Stimulated activated CD8-positive, alpha-beta memory T cell treated with anti-CD3 and anti-CD28 coated beads, Interleukin-15, amount 100 ng/mL, for 4 hours (primary cell): ENCODE measurements at places on chromosomes 7 and 10.

DNA sequence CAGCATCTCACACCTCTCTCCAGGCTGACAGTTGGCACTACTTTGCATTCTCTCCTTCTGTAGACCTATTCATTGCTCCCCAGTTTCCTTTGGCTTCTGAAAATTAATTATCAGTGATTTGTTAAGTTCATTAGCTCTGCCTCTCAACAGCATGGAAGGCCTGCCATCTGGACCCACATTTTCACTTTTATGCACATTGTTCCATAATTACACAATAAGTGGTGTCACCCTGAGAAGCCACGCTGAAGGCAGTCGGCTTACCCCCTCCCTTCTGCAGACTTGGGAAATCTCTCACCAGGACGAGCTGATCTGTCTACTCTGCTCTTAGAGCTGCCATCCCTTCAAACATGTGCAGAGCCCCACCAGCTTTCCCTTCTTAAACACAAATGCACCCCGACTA is 64.7 kb downstream of the SLIT1 start:
- no peak for DNase-seq

DNA sequence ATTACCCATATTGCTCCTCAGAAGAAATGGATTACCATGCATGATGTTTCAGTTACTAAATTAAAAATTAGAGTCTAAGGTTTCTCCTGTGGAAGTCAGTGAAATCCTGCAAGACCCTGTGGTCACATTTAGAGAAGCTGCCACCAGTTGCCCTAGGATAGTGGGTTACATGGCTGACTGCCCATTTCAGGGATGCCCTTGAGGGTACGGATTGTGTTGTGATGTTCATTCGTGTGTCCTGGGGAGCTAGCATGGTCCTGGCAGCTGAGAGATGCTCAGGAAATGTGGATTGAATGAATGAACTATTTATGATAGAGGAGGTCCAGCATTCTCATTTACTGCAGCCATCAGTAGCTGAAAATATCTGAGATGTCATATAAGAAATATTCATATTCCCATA is 55.1 kb downstream of the TMEM178B start:
- DNase-seq: no peak

GRCh38 chr7:43522406-43523156 is 60.3 kb upstream of the STK17A start:
- no peak for DNase-seq

DNA sequence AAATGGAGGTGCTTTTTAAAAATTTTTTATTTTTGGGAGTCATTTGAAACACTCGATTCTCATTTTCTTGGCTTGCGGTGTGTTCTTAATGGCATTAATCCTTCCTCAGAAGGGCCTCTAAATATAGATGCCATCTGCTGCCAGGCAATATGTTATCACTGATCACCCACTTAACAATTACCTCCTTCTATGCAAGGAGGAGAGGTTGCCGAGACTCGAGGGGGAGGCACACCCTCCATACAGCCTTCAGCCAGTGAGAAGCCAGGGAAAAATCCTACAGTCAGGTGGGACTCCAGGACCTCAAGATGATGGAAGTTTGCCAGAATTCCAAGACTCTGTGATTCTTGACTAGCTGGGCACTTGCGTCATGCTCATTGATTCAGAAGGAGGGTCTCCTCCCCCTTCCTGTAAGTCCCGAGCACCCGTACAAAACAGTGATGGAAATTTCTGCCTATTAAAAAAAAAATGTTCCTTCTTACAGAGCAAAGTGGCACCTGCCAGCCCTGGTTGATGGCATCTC is 574.5 kb downstream of the TYW1 start:
- DNase-seq: no peak

- DNase-seq: no peak
Measured at GRCh38 chr10:116470768-116471415, 43.2 kb downstream of the PNLIPRP3 start.

DNA sequence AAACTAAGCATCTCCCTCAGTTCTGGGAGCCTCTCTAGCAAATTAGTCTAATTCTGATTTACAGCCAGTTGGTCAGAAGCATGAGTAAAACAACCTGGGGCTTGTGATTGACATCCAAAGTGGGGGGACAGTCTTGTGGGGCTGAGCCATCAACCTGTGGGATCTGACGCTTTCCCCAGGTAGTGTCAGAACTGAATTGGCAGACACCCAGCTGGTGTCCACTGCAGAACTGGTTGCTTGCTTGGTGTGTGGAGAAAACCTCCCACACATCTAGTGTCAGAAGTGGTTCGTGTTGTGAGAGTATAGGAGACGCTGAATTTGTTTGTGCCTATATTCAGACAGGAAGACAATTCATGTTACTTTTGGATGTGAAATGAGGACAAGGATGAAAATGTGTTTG is 92.2 kb upstream of the PDCD4 start:
- no peak for DNase-seq

DNA sequence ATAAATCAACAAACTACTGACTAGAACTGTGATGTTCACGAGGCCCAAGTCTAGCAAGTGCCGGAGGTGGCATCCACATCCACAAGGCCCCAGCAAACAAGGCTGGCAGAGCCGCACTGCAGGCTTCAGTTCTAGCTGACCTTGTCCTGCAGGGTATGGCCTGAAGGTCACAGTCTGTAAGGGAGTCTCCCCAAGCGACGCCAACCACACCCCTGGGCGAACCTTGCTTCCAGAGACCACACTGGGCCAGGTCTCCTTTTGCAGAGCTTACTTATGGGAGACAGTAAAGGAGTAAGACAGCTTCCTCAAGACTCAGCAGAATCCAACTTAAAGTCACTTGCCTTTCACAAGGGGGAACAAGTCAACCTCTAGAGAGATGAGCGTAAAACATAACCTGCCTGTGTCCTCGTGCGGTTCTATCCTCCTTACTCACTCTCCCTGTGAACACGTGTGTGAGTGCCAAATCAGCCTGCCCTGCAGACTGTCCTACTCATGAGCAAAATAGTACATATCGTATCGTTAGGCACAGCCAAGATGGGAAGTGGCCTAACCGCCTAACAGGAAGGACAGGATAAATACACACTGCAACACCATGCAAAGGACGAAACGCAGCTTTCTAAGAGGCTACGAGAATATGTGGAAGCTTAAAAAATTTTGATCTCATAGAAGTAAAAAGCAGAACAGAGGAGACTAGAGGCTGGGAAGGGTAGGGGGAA is 22.7 kb downstream of the FAM53B start:
- DNase-seq: no peak

DNA sequence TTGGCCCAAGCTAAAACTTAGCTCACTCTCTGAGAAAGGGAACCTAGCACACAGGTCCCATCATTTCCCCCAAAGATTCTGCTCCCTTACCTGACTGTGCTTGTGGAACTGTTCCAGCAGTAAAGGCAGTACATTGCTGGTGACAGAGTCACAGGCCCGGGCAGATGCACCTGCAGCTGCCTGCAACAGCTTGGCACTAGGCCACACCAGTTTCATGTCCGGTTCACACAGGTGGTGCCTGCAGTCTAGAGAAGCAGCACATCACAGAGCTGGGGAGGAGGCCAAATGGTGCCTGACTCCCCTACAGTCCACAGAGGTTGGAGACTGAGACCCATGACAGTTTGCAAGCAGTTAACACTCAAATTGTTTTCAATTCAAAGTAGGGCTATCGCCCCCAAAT is 22.2 kb downstream of the ZDHHC16 start:
- DNase-seq: no peak

DNA sequence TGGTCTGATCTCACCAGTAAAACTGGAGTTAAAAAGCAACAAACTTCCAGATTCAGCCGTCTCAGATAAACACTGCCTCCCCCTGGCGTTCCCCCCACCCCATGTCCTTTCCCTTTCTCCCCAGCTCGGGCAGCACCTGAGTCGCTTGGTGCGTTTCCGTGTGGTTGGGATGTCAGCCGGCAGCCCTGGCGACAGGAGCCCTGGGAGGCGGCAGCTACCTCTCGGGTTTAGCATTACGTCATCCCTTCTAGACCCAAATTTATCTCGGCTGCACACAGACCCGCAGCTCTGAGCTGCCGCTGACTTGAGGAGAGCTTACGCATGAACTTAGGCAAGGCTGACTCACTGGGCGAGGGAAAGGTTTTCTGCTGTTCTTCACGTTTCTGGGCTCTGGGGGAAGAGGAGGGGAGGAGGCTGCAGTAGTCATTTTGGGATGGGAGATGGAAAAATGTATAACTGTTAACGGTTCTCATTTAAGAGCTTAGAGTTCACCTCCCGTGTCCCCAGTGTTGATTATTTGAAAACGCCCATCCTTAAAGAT is 14.4 kb downstream of the MXI1 start:
- DNase-seq: peak; percentile 50

DNA sequence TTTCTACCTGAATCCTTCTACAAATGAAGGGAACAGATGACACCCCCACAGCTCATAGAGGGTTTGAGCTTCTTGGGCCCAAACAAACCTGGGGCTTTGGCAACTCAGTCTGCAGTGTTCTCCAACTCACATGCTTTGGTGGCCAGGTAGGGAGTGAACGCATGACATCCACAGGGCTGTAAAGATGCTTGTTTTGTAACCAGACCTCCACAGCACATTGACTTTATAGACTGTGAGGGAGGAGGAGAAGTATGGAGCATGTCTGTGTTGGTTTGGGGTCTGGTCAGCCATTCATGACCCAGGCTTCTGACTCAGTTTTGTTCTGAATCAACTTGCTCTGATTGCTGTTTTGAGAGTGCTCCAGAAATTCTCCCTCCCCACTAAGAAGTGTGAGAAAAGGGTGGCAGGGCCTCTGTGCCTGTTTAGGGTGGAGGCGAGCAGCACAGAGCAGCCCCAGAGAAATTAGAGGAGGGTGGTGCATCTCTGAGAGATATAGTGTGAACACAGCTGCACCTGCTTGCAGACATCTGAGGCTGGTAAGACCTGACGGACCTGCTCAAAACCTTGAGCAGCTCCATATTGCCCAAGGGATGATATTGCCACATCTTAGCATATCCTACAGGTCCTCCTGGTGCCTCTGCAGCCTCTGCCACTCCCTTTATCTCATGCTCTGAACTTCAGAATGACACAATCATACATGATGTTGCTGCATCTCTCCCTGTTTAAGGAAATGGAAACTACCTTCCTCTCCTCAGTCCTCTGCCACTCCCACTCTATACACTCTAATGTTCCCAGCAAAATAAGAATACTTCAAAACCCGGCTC is 287.7 kb downstream of the ABCA13 start:
- DNase-seq: no peak

- DNase-seq: peak; percentile 2
Measured at GRCh38 chr10:49539320-49539885, 482 bp upstream of the ERCC6 start.

DNA sequence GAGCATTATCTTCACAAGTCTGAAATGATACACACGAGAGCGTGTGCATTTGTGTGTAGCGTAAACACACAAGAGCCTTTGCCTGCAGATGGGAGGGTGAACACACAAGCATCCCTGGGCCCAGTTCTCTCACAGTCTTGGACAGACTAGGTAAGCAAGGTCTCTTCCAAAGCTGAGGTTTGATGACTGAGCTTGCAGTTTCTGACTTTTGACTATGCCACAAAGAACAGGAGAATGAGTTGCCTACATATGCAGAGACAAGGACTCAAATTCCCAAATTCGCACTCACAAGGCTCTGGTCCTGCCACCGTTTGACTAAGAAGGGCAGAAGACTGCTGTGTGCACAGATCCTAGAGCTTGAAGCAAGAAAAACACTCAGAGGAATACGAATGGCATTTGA is 55.8 kb downstream of the FAM53B start:
- no peak for DNase-seq

GRCh38 chr7:144632724-144633123 is 203.1 kb downstream of the TPK1 start:
- DNase-seq: no peak

GRCh38 chr7:41576166-41576565 is 126.7 kb downstream of the INHBA start:
- DNase-seq: no peak

DNA sequence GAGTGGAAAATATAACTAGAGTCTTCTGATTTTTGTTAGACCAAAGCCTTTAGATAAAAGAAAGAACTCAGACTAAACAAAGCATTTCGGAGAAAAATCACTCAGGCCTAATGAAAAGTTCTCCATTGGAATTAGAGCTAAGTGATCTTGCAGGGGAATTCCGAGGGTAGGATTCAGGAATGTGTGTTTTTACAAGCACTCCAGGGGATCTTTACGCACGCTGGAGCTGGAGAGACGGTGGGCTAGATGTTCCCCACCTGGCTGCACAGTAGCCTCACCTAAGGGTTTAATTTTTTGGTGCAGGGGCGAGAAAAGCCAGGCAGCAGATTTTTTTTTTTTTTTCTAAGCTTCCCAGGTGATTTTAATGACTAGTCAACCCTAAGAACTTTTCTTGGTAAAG is 7.9 kb upstream of the PAPSS2 start:
- DNase-seq: no peak

DNA sequence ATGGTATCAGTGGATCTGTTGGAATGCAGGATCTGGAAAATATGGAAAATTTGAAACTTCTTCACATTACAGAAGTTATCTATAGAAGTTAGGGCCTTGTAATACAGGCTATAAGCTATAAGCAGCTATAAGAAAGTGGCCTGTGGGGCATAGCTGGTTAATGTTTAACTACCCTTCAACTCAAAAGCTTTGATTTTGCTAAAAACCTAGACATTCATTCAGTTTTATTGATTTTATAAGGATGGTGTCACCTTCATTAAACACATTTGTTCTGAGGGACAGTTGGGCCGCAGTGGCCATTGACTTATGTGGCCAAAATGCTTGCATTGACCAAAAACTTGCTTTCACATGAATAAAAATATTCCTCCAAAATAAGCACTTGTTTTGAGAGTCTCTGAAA is 13.1 kb upstream of the AKR1C3 start:
- DNase-seq: no peak

GRCh38 chr7:70582927-70583895 is 548.7 kb upstream of the GALNT17 start:
- no peak for DNase-seq

DNA sequence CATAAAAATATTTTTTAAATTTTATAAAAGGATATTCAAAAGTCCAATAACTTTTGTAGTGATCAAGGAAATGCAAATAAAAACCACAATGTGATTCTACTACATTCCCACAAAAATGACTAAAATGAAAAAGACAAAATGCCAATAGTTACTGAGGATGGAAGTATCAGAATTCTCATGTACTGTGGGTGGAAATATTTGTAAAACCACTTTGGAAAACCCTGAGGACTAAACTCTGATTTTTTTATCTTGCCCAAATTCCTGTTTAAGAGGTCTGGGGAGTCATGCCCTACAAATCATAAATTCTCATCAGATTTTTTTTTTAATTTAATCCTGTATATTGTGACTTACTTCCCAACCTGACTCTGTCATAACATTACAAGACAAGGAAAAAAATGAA is 9.8 kb upstream of the SEMA3D start:
- DNase-seq: no peak

- no peak for DNase-seq
Measured at GRCh38 chr10:109456566-109457301, 466.6 kb downstream of the XPNPEP1 start.

GRCh38 chr10:113980408-113981087 is 63.1 kb upstream of the ADRB1 start:
- DNase-seq: no peak

DNA sequence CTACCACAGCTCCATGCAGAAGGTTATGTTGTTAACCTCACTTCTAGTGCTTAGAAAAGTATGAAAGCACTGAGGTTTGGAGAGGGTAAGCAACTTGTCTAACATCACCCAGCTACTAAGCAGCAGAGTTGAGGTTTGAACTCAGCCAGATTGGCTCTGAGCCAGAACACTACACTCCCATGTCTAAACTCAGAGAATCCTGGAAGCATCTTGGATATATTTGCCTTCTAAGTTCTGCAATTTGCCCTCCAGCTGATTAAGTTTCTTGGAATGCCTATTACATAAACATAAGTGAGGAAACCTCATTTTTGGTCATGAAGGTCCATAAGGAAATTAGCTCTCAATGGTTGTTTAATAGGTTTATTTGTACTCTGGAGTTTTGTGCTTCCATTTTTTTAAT is 78.1 kb upstream of the PHYHIPL start:
- DNase-seq: no peak

- DNase-seq: no peak
Measured at GRCh38 chr7:1114088-1114487, 26.2 kb downstream of the GPER1 start.
